ENCODE measurements at places on chromosomes 6 and 20. TPM values are rescaled to one million over a fixed set of nuclear protein-coding genes. Genes with fewer than 3 reads are reported as not detected.

DNA sequence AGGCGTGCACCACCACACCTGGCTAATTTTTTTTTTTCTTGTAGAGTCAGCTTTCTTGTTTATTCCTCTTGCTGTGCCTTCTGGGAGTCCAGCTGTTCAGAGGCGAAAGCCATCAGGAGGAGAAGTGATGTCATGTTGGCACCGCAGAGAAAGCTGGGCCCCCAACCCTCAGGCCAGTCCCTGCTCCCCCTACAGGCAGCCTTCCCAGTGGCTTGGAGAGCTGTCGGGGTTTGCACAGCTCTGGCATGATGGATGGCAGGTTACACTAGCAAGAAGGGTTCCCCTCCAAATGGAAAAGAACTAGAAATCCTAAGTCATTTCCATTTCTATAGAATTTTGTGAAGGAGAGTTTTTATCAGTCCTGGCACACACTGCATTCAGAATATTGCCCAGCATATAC is 72.6 kb downstream of the C6orf52 start:
- no peak for DNase-seq

DNA sequence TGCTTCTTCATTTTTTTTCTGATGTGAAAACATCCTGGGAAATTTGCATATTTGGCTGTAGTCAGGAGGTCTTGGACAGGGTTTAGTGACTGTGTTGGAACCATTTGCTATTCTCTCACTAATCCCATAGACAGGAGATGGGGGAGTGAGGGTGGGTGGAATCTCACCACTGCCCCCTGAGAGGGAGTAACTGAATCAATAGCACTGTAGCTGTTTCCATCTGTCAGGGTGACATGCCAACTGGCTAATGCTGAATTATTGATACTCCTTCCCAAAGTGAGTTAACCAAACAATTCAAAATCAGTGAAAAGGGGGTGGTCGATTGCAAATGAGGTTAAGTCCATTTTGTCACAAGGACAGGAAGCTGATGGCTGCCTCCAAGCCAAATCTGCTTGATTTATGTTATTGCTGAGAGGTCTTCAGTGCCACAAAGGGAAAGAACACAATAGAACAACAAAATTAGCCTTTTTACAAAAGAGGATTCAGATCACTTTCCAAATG is 55.1 kb upstream of the B3GAT2 start:
- DNase-seq: no peak

DNA sequence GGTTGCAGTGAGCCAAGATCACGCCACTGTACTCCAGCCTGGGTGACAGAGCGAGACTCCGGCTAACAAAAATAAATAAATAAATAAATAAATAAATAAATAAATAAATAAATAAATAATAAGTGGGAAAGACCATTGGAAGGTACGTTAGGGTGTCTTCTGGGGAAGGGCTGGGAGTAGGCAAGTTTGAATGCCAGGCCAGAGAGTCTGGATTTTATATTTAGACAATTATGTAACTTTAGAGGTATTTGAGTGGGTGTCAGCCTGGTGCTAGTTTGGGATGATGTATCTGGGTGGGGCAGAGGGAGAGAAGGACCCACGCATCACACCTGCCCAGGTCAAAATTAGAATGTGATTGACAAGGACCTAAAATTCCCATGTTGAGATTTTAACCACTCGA is 108.5 kb upstream of the PRND start:
- no peak for DNase-seq

- DNase-seq: no peak
These were observed 285.6 kb upstream of the SGK1 start for GRCh38 chr6:134603561-134603960.

The GMPR gene
- total RNA-seq: 21.3 TPM

The C20orf202 gene
- total RNA-seq: not detected

Measured in SJSA1 (cell line).